ENCODE measurements at places on chromosomes 5 and 9.

DNA sequence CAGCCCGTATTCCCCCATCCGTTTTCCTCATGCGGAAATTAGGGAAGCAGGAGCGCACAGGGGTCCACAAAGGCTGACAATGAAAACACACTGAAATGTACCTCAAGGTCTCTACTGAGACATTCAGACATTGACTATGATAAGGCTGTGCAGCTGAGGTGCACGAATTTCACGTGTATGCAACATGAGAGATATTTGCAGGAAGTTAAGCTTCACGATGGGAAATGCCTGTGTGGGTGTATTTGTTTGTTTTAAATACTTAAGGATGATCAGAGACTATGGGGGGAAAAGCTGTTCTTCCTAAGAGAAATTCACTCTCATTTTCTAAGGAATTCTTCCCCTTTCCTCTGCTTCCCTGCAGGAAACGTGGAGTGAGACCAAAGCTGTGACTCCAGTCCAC lies 2.6 kb upstream of the SPATA31E1 start:
- no peak for DNase-seq

- peak; percentile 55 for DNase-seq
Observed at GRCh38 chr5:91313757-91314673, 69.1 kb downstream of the ARRDC3 start.

DNA sequence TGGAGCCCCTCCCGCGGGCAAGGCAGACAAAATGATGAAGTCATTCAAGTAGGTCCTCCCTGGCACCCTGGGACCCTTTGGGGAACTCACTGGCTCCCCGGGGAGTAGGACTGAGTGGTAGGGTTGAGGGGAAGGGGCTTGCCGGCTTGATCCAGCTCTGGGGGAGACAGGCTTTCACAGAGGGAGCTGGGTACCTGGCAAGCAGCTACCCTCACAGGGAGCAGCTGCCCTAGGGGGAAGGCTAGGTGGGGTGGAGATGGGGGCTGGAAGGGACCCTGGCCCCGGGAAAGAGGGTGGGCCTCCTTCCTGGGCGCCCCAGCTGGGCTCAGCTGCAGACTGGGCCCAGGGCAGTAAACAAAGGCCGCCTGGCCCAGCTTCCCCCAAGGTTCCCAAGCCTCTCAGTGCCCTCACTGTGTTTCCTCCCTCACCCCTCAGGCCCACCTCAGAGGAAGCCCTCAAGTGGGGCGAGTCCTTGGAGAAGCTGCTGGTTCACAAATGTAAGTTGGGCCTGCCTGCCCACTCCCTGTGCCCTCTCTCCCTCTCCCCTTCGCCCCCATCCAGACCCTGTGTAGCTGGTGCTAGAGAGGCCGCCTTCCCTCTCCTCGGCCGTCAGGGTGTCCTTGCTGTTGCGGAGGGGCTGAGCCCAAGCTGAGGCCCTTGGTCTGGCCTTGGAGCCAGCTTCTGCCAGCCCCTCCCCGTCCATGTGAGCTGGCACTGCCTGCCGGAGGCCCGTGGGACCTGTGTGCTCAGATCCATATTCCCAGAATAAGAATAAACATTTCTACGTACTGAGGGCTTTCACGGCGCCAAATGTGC lies 131.2 kb downstream of the RGS3 start:
- no peak for DNase-seq

- no peak for DNase-seq
Observed at GRCh38 chr5:42499016-42499415, 75.8 kb downstream of the GHR start.

- DNase-seq, result no peak
Observed at GRCh38 chr9:21402386-21403251, 6.3 kb upstream of the IFNA8 start.

GRCh38 chr5:131272724-131273123 lies 8.9 kb downstream of the CDC42SE2 start:
- no peak for DNase-seq

GRCh38 chr5:38297830-38298608 lies 39.7 kb downstream of the EGFLAM start:
- DNase-seq, result no peak

GRCh38 chr5:5146530-5147160 lies 6.5 kb downstream of the ADAMTS16 start:
- no peak for DNase-seq

DNA sequence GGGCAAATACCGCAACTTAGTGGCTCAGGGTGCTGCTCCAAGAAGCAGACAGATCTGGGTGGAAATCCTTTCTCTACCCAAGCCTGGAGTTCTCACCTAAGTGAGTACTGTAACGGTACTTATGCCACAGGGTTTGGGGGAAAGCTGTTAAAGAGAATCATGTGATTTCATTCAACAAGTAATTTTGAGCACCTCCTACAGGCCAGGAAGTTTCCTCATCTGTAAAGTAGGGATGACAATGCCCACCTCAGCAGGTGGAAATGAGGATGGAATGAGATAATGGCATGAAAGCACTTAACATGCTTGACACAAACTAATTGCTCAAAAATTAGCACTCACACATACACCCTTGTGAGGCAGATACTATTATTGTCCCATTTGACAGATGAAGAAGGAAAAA lies 114.1 kb downstream of the JAKMIP2 start:
- DNase-seq, result no peak

- no peak for DNase-seq
Observed at GRCh38 chr9:96417661-96418082, 498 bp downstream of the ZNF367 start.

- no peak for DNase-seq
Observed at GRCh38 chr5:36631154-36631553, 24.7 kb downstream of the SLC1A3 start.

- no peak for DNase-seq
Observed at GRCh38 chr9:137052998-137053943, 590 bp downstream of the ENTPD2 start.

DNA sequence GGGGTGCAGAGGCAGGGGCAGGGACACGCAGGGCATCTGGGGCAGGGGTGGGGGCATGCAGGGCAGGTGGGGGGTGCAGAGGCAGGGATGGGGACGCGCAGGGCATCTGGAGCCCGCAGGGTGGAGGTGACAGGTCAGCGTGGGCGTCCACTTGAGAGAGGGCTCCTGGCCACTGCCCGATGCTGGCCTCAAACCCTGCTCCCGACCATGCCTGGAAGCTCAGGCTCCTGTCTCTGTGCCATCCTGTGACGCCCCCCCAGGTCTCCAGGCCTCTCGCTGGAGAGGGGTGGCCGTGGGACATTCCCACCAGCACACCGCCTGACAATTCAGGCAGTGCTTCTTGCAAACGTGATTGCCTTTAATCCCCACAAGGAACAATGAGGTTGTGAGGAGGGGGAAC lies 33.0 kb downstream of the ZDHHC11B start:
- DNase-seq, result no peak
